ENCODE measurements at places on chromosomes 13 and 19.

DNA sequence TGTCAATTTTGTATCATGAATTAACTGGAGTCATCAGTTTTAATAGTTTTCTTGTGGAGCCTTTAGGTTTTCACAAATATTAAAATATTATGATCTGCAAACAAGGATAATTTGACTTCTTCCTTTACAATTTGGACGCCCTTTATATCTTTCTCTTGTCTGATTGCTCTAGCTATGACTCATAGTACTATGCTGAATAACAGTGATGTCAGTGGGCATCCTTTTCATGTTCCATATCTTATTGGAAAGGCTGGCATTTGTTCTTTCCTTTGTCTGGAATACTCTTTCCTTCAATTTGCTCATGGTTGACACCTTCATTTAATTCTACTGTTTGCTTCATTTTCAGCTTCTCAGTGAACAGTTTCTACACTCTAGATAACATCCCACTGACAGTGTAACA, 1129.3 kb downstream of the SLITRK5 start:
- no peak for DNase-seq

- DNase-seq, result no peak
These were observed 6.2 kb upstream of the WBP4 start for GRCh38 chr13:41054919-41055619.

- no peak for DNase-seq
These were observed 41.2 kb downstream of the MIPEP start for GRCh38 chr13:23848019-23848418.

- no peak for DNase-seq
These were observed 6.3 kb downstream of the CACTIN start for GRCh38 chr19:3620145-3620816.

- DNase-seq, result peak; percentile 42
These were observed at the start of gene HTR2A for GRCh38 chr13:46896341-46897137. HTR2A (minus strand) TSS chr13:46897053; CDS start chr13:46895906, 1,147 bp downstream.

DNA sequence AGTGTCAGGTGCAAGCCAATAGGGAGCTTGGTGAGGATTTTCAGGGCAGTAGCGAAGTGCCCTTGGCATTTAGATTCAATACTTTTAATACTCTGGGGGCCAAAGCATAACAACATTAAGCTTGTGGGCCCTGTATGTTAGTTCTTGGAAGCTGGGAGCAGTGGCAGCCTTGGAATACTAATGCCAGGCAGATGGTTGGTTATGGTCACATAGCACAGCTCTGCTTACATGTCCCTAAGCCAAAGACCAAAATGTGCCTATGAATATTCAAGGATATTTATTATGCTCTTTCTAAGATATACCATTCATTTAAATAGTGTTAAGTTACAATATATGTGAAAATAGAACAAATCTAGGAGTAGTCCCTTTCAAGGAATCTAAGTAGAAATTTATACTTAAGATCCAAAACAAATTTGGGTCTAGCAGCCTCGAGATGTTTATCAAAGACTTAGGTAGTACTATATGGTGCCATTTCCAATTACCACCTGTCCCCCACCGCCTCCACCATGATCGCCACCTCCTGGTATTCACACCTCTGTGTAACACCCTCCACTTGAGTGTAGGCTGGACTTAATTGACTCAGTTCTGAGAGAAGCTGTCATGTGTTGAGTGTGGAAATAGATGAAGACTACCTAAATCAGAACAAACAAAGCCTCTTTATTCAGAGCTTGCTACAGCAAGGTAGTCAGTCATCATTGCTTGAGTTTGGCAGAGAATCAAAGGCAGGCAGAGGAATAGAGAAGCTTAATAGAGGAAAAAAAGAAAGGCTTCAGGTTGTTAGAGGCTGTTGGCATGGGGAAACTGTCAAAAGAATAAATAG, 261.0 kb downstream of the GPC5 start:
- no peak for DNase-seq

GRCh38 chr13:81018936-81019335, 678.0 kb upstream of the SPRY2 start:
- no peak for DNase-seq

- peak; percentile 42 for DNase-seq
These were observed 1.5 kb downstream of the SMAD9 start for GRCh38 chr13:36918246-36919131.

DNA sequence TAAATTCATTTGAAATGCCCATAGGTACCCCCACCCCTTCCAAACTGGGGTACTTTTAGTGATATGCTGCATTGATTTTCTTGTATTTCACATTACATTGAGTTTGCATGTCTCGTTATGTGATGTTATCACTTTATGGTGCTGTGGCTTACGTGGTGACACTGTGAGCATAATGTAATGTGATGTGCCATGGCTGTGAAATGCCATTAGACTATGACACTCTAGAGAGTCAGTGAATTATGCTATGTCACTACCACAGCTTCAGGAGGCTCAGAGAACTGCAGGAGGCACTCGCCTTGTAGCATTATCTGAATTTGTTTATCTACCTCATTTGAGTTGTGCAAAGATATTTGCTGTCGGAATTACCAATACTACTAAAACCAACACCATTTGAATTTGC, 590.1 kb upstream of the SLC10A2 start:
- no peak for DNase-seq

DNA sequence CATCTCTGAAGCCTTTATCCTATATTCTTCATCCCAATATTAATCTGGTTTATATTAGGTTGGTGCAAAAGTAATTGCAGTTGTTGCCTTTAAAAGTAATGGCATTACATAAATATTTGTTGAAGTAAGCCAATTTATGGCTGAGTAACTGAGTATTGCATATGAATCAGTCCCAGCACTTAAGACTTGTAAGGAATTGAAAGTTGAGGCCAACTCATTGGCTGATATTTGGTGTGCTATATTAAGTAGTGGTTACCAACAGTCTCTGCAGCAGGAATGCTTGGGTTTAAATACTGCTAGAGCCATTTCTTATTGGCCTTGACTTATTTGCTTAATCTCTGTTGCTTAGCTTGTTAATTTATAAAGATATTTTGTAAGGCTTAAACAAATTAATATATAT, 460.7 kb downstream of the GPC6 start:
- no peak for DNase-seq

Data from left hindlimb (tissue), 1 donor.